SK-N-SH (cell line): ENCODE measurements at places on chromosomes 6 and 20.

DNA sequence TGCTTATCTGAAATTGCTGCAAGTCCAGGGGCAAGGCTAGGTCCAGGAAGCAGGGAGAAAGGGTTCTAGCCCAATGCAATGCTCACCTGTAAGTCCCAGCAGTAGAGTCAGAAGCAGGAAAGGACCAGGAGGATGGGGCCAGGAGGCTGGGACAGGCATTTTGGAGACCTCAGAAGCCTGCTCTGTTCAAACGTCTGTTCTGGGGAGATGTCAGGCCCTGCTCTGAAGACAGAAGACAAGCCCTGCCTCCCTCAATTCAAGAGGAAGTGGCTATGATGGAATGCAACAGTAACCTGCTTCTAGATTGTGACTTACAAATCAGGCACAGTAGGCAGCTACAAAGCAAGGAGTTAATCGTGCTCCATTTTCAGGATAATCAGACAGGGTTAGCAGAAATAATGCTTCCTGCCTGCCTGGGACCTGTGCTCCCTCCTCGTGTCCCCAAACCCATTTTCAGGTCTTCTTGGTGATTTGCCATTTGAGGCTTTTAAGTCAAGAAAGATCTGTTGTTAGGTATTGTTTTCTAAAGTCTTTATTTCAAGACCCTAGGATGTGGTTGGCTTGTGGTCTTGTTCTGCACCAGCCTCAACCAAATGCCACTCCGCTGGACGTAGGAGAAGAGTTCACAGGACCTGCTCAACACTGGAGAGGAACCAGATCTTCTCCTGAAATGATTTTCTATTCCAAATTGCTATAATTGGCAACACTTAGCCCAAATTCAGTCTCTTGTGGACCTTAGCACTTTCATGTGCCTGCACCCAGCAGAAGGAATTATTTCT is at the start of gene SIRPG:
Gene SIRPG (minus strand): TSS at position 224 of the 779 bp plus-strand sequence. CDS start 65 bp downstream, at position 159.
- no peak for DNase-seq
- H3K27me3 ChIP-seq: no peaks in the 10 kb centered on the region
- H3K4me1 ChIP-seq: no peaks in the 10 kb centered on the region
- no peak within 1 kb of the TSS for H3K27ac ChIP-seq

- H3K27ac ChIP-seq: no peak overlapping the region
- no peak for DNase-seq
- H3K27me3 ChIP-seq: no peaks in the 10 kb centered on the region
- H3K4me1 ChIP-seq: no peaks in the 10 kb centered on the region
- H3K4me3 ChIP-seq: no peak overlapping the region
Observed at GRCh38 chr6:140909625-140910024, 1223.1 kb upstream of the GJE1 start.

DNA sequence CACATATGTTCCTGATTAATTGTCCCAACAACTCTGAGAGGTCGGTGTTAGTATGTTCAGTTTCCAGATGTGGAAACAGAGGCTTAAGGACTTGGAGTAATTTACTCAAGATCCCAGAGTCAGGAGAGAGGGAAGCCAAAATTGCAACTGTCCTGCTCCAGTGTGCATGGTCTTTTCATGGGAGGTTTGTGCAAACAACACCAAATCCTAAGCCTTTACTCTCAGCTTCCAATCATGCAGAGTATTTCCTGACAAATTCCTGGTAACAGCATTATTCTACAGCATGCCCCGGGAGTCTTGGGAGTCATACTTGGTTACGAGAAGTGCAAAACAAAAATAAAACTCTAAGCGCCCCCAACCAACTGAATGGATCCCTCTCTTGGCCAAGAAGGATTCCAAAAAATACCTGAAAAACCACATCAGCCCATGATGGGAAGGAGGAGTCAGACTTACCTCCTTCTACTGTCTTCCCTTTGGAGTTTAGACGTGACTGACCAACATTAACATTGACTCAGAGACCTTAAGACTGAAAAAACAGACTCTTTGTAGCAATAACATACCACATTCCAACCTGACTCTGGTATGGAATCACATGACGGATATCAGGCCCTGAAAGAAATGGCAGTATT is 30.8 kb upstream of the PPP1R3G start:
- peaks cover 12% of the 10 kb centered on the region; the same call in 1 of the 2 replicates for H3K4me1 ChIP-seq
- H3K27me3 ChIP-seq: no peaks in the 10 kb centered on the region
- no peaks in the 10 kb centered on the region for H3K36me3 ChIP-seq
- no peak overlapping the region for H3K4me3 ChIP-seq
- peak overlapping the region; percentile 44; the same call in 1 of the 2 replicates for H3K27ac ChIP-seq

DNA sequence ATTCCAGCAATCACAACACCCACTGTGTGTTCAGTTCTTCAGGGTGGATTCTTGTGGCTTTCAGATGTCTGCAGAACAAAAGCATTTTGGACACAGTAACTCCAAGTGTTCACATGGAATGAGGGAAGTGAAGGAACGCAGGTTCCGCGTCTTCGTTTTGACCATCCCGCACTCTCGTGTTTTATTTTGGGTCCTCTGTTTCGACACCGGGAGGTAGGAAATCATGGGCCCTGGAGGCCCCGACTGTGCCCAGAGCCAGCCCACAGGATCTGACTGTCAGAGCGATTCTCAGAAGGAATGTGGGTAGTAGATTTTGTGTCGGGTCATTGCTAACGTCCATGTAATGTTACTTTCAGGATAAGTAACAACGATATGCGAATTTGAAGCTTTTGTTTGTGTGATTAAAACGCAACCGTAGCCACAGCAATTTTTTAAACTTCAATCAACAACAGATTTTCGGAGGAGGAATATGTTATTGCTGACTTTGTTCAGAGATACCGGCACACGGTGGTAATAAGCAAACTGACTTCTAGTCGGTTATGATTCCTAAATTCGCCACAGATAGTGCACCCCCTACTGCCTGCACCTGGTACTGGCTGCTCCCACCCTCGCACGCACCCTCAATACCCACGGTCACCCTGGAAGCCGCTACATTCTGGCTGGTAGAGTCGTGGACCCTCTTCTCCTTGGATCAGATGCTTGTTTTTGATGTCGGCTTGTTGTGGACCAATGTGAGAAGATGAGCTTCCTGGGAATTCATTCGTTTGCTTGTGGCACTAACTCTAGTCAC is 10.5 kb downstream of the NPEPL1 start:
- no peaks in the 10 kb centered on the region for H3K27me3 ChIP-seq
- no peak overlapping the region for H3K4me3 ChIP-seq
- no peaks in the 10 kb centered on the region for H3K4me1 ChIP-seq
- no peak overlapping the region for H3K27ac ChIP-seq
- H3K36me3 ChIP-seq: peaks cover 5% of the 10 kb centered on the region; the same call in 1 of the 2 replicates

DNA sequence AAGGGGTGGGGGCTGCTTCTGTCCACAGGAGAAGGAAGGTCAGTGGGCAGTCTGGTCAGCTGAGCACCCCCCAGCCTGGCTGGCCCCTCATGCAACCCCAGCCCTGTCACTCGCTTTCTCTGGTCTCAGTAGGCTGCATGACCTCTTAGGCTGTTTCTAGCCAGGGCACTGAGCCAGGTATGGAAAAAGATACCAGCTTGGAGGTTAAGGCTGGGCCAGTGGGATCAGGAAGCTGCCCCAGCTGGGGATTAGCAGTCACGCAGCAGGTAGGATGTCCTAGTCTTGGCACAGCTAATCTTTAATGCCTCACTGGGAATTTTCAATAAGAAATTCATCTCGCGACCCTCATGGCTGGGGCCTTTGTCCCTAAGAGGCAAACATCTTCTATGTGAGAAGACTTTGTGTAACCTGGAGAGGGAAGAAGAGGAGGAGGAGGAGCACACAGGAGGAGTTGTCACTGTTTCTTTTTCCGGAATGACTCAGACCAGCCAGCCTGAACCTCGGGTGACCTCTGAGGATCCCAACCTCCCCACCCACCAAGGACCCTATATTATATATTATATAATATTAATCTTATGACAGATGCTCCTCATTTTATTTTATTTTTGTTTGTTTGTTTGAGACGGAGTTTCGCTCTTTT is 2.4 kb upstream of the BPIFA2 start:
- H3K4me1 ChIP-seq: no peaks in the 10 kb centered on the region
- H3K27ac ChIP-seq: no peak overlapping the region
- no peaks in the 10 kb centered on the region for H3K36me3 ChIP-seq
- H3K4me3 ChIP-seq: no peak overlapping the region
- peaks cover 28% of the 10 kb centered on the region; the same call in 1 of the 2 replicates for H3K27me3 ChIP-seq
